ENCODE measurements at places on chromosomes 16 and 17. TPM values are rescaled to one million over a fixed set of nuclear protein-coding genes. Genes with fewer than 3 reads are reported as not detected.

The SCNN1B gene
- total RNA-seq: 1.6 TPM

GRCh38 chr17:58966208-58966607 is 140.5 kb downstream of the TRIM37 start:
- H3K36me3 ChIP-seq: no peaks in the 10 kb centered on the region
- no peaks in the 10 kb centered on the region for H3K4me1 ChIP-seq
- H3K27ac ChIP-seq: no peak overlapping the region

DNA sequence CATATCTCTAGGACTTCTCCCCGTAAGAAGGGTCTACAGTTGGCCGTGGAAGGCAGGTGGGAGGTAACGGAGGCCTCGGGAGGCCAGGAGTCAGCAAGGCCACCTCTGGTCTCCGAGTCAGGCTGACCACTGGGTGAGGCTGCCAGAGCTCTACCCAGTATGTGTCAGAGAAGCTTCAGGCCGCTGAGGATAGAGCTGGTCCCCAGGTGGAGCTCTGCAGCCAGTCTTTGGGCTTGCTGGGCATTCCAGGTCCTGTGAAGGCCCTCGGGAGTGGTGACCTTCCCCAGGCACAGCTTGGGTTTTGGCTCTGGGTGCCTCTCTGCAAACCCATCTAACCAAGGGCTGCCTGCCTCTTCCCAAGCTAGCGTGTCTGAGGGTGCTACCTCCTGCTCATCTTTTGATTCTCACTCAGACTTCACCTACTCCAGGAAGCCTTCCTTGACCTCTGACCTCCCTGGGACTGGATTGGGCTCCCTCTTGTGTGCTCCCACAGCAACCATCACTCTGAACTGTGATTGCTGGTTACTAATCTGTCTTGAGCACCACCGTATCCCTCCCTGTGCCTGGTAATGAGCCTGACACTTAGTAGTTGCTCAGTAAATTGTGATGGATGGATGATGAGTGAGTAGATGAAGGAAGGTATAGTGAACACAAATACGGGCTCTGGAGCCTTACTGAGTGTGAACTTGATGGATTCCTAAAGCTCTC is 22.3 kb downstream of the RHBDL3 start:
- no peaks in the 10 kb centered on the region for H3K4me1 ChIP-seq
- no peak overlapping the region for H3K4me3 ChIP-seq
- no peak for DNase-seq
- no peak overlapping the region for H3K27ac ChIP-seq
- H3K27me3 ChIP-seq: no peaks in the 10 kb centered on the region

The GSE1 gene
- 59.7 TPM for total RNA-seq

DNA sequence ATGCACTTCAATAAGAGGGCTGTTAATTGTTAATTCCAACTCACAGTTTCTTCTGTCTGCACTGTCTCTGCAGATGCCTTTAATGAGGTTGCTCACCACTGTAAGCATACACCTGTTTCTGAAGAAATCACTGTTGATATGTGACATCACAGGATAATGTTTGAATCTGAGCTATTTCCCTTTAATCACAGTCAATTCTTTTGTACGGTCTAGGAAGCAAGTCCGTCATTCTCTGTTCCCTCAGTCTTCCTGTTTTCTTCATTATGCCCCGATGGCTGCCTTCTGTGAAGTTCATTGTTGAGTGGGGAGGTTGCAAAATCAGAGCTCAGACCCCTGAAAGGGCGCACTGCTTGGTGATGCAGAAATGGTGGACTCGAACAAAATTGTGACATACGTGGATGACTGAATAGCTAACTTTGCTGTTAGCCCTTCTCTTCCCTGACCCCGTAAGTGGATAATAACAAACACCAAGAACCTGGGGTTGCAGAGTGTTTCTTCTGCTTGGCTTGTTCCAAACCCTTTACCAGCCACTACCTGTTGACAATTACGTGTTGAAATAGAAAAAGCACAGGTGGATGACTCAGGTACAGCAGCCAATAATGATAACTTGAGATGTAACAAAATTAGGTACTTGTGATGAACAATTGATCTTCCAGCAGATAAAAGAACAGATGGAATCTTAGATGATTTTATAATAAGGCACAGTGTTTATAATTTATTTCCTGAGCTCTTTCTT is 71.9 kb upstream of the AXIN2 start:
- H3K27me3 ChIP-seq: no peaks in the 10 kb centered on the region
- DNase-seq: no peak
- peaks cover 3% of the 10 kb centered on the region for H3K36me3 ChIP-seq
- H3K4me1 ChIP-seq: no peaks in the 10 kb centered on the region
- no peak overlapping the region for H3K4me3 ChIP-seq
- H3K27ac ChIP-seq: no peak overlapping the region

DNA sequence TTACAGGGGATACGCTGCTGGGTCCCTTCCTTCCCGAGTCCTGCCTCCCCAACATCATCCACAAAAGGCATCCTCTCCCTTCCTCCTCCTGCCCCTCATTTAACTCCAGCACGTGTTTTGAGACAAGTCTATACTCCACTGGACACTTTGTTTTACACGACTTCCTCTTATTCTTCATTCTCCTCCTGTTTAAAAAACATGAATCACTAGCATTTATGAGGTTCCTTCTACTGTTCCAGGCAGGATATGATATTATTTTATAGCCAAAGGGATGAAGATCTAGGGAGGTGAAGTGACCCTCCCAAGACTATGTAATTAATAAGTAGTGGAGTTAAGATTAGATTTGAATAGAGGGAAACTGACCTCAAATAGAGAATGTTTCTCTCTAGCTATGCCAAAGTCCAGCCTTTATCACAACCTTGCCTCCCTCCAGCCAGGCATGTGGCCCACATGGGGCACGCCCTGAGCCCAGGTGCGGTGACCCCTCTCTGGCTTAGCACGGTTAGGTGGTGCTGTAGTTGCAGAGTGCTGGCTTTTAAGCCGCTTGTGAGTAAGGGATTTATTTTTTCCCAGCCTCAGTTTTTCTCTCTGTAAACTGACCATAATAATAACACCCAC is 1.3 kb upstream of the HSD17B2 start:
- no peaks in the 10 kb centered on the region for H3K36me3 ChIP-seq
- H3K27me3 ChIP-seq: no peaks in the 10 kb centered on the region
- no peak for DNase-seq
- no peak overlapping the region for H3K27ac ChIP-seq
- H3K4me3 ChIP-seq: no peak overlapping the region

- no peaks in the 10 kb centered on the region for H3K36me3 ChIP-seq
- no peak for DNase-seq
- H3K27ac ChIP-seq: no peak overlapping the region
- H3K4me1 ChIP-seq: no peaks in the 10 kb centered on the region
- no peaks in the 10 kb centered on the region for H3K27me3 ChIP-seq
These were observed 28.4 kb upstream of the ICAM2 start for GRCh38 chr17:64048805-64049204.

DNA sequence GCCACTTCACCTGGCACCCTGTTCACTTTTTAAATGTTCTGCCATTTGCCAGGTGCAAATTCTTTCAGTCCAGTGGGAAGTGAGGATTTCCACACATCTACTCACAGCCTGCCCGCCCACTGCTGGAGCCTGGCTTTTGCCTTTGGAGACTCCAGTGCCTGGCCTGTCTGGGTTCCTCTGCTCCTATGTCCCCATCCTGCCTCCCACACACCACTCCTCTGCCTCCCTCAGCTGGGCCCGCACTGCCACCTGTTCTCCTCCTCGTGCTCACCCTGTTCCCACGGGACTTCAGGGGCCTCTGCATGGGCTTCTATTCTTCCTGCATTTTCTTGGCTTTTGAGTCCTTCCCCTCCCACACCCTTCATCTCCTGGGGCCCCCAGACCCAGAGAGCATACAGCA is 7.9 kb upstream of the NDRG4 start:
- H3K36me3 ChIP-seq: no peaks in the 10 kb centered on the region
- no peaks in the 10 kb centered on the region for H3K27me3 ChIP-seq
- H3K4me1 ChIP-seq: no peaks in the 10 kb centered on the region
- no peak overlapping the region for H3K27ac ChIP-seq

The FBXL16 gene
- total RNA-seq: 0.18 TPM

All from aorta (tissue), 5 donors.